Stimulated activated CD4-positive, alpha-beta T cell treated with anti-CD3 and anti-CD28 coated beads, Interleukin-2, amount 100 ng/mL, for 24 hours (primary cell): ENCODE measurements at places on chromosomes 1 and 21.

GRCh38 chr1:183609313-183609712 is 19.1 kb upstream of the NCF2 start:
- no peak for DNase-seq

DNA sequence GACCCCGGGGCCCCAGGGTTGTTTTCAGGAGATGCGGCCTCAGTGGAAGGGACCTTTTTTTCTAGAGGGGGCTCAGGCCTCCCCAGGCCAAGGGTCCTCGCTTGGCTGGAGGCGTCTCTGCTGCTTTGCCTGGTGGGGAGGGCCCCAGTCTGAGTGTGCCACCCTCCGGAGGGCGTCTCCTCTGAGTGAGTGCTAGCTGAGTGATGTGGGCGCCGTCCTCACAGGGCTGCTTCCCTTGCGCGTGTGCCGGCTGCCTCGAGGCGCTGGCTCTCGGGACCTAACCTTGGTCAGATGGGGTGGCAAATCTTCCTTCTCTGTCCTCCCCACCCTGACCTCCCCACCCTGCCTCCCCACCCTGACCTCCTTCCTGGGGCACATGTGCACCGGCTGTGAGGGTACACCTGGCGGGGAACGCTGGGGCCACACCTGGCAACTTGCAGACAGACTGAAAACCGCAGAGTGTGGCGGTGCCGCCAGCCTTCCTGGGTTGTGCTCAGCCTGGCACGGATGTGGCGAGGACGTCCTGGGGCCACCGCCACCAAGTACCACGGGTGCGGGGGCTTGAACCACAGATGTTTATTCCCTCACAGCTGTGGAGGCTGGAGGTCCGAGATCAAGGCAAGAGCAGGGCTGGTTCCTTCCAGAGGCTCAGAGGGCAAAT is 93.0 kb upstream of the TTC34 start:
- peak; percentile 10 for DNase-seq

GRCh38 chr1:194043984-194044755 is 857.8 kb upstream of the B3GALT2 start:
- no peak for DNase-seq

GRCh38 chr21:33266789-33267135 is 595 bp downstream of the IL10RB start:
- peak; percentile 48 for DNase-seq

- DNase-seq = no peak
Observed at GRCh38 chr1:30328401-30329262, 394.8 kb downstream of the MATN1 start.

GRCh38 chr21:44670642-44671432 is 4.1 kb upstream of the KRTAP12-2 start:
- DNase-seq = no peak

GRCh38 chr1:229117664-229118300 is 153.1 kb upstream of the RAB4A start:
- DNase-seq = no peak

DNA sequence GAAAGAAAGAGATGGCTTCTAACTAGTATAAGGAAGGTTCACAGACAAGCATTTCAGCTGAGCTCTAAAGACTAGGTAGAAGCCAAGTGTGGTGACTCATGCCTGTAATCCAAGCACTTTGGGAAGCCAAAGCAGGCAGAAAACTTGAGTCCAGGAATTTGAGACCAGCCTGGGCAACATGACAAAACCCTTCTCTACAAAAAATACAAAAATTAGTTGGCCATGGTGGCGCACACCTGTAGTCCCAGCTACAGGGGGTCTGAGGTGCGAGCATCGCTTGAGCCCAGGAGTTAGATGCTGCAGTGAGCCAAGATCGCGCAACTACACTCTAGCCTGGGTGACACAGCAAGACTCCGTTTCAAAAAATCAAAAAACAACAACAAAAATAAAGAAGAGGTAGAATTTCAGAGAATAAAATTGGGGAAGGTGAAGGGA is 27.8 kb downstream of the FBXO42 start:
- no peak for DNase-seq

DNA sequence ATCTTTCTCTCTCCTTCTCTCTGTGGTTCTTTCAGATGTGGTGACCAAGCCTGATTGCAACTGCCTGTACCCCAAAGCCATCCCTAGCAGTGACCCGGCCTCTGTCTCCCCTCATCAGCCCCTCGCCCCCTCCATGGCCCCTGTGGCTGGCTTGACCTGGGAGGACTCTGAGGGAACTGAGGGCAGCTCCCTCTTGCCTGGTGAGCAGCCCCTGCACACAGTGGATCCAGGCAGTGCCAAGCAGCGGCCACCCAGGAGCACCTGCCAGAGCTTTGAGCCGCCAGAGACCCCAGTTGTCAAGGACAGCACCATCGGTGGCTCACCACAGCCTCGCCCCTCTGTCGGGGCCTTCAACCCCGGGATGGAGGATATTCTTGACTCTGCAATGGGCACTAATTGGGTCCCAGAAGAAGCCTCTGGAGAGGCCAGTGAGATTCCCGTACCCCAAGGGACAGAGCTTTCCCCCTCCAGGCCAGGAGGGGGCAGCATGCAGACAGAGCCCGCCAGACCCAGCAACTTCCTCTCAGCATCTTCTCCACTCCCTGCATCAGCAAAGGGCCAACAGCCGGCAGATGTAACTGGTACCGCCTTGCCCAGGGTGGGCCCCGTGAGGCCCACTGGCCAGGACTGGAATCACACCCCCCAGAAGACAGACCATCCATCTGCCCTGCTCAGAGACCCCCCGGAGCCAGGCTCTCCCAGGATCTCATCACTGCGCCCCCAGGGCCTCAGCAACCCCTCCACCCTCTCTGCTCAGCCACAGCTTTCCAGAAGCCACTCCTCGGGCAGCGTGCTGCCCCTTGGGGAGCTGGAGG is 12.7 kb downstream of the CSF1 start:
- no peak for DNase-seq

DNA sequence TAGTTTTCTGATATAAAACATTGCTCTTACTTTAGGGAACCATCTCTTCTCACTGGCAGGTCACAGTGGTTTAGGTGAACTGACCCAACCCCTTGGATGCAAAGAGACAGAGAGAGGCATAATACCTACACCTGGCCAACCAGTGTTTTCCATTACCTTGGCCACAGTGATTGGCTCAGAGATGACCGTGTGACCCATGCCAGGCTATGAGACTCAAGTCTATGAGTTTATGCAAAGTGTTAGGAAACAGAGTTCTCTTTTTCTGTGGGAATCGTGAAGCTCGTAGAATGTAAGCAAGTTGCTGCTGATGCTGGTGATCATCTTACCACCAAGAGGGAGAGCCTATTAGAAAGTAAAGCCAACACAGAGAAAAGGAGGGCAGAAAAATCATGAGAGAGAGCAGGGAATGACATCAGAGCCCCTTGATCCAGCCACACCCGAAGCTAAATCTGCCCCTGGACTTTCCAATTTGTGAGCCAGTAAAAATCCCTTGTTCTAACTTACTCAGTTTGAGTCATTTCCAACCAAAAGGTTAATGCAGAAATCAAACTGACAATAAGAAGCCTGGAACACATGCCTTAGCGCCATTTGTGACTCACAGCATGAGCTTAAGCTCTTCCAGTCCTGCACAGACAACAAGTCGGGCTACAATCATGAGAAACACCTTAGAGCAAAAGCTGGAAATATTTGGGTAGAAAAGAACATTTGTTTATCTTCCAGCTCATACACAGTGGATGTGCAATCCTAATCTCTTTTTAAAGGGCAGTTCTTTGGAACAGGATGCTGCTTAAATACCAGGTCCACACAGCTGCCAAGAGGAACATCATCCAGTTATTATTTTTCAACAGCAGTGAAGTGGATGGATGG is 81.3 kb upstream of the KAZN start:
- no peak for DNase-seq

GRCh38 chr1:100796046-100796445 is 76.5 kb downstream of the VCAM1 start:
- DNase-seq = no peak

- DNase-seq = no peak
Observed at GRCh38 chr1:4986306-4986705, 331.9 kb downstream of the AJAP1 start.

- DNase-seq = no peak
Observed at GRCh38 chr1:152582647-152583046, 2.3 kb upstream of the LCE3D start.

DNA sequence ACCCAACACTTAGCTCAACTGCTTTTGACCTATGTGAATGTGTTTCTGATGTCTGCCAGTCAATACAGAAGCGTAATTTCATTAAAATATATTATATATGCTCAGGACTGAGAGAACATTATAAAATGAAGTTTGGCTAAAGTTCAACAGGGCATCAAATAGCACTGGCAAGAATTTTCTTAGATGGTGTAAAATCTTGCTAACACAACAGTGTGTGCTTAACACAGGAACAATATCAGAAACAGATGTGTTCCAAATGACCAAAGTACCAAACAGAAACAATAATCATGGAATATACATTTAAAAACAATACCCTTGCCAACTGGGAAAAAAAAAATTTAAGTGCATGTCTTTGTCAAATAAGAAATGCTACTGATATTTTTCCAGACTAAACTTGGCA is 10.4 kb upstream of the LHX8 start:
- no peak for DNase-seq

DNA sequence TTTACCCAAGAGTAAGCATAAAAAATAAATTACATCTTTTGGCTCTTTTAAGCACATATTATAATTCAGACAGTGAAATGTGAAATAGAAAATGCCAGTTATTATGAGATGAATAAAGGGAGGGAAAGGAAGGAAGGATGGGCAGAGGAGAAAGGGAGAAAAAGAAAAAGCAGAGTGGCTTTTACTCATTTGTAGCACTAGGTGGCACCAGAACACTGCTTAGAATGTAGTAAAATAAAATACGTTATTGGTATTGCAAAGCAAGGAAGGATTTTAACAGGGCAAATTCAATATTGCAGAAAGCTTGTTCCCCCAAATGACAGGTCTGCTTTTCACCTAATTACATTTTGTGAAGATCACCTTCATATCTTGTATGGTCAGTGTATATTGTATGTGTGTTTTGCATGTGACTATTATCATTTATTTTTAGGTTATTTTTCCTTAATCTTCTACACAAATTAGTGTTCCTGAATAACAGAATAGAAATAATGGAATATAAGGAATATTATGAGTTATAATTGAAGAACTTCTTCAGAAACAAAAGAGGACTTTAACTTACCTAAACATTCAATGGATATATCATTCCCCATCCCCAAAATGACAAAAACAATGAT is 9.1 kb upstream of the PCNX2 start:
- DNase-seq = no peak

- no peak for DNase-seq
Observed at GRCh38 chr1:175126347-175126746, 58.7 kb downstream of the TNN start.

DNA sequence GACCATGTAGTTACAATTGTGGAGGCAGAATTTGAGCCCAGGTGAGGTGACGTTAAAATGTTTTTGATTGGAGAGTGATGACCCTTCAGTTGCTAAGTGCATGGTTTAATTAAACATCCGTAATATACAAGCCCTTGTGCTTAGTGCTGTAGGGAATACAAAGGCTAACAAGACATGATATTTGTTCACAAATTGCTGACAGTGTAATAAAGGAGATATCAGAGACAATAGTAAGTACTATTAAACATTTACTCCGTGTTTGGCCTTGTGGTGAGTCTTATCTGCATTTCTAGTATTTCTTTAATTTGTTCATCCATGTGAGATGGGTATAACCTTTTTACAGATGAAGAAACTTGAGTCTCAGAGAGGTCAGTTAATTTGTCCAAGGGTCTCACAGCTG is 37.9 kb downstream of the RLF start:
- no peak for DNase-seq

- DNase-seq = no peak
Observed at GRCh38 chr1:54851936-54852524, 35.0 kb downstream of the DHCR24 start.

DNA sequence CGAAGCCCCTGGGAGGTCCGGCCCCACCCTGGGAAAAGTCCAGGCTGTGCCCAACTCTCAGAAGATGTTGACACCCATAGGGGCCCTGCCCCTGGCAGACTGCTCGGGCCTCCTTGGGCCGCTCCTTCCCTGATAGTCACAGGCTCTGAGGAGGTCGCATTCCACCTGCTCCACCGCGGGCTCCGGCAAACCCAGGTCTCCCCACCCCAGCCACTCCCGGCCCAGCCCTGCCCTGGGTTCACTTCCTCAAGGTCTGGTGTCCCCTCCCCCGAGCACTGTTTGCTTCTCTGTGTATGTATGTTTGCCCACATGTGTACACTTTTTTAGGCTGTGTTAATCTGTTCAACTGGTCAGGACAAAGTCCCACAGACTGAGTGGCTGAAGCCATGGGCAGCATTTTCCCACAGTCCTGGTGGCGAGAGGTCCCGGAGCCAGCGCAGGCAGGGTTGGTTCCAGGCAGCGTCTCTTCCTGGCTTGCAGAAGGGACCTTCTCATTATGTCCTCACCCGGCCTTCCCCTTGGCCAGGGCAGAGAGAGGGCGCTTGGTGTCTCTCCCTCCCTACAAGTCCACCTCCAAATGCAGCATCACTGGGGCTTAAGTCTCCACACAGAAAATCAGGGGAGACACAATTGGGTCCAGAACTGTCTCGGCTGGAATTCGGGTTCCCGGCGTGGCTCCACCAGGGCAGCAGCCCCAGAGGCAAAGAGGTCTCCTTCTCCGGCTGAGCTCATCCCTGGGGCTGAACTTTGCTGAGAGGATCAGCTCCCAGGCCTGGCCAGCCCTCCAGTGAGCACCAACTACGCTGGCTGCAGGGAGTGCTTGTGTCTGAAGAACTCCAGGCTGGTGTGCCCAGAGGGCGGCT is 10.5 kb upstream of the PRXL2B start:
- DNase-seq = no peak

DNA sequence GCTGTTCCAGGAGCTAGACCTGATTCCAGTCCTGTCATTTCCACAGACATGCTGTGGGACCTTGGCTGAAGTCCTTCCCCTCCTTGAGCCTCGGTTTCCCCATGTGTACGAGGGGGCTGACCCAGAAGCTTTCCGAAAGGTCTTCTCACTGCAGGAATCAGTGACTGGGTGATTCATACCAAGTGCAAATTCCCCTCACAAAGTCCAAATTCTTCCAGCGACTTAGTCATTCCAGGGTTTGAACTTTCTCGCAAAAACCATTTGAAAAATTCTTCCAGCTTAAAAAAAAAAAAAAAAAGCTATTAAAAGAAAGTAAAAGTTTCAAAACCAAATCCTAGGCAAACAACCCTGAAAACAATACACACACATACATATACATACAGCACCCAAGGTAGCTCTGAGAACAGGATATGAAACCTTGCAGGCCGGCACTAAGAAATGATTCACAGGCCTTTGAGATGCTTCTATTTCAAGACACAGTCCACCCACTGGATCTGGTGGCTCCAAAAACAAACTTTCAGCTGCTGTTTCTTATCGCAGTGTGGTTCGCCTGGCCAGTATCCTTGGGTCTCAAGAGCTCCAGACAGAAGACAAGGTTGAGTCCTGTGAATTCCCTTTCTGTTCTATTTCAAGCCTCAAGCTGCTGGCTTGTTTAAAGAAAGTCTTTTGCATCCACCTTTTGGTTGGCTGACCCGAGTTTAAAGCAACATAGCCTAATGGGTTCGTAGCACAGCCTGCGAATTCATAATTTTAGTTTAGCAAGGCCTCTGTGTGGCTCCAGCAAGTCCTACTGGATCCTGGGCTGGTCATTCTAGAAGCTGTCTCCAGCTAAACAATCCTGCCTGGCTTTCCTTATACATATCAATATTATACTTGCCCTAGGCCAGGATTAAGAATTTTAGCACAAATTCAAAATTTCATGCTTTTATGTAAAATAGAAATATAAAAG is 18.0 kb upstream of the ID3 start:
- peak; percentile 40 for DNase-seq
